ENCODE measurements at places on chromosomes 7 and 10.

DNA sequence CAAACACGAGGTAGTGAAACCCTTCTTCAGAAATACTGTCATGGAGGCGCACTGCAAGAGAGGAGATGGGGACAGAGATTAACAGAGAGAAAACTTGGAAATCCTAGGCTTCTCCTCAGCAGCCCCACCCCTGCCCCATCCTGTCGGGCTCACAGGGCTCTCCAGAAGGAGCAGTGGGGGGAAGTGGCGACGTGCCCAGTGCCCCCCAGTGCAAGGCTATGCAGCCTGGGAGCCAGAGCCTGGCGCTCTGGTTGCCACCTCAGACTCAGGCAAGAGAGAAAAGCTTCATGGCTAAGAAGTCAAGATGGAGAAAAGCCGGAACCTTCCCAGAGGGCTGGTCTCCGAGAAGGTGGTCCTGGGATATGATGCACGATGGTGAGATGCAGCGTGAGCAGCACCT is 21.2 kb downstream of the CAMK2G start:
- DNase-seq = no peak

DNA sequence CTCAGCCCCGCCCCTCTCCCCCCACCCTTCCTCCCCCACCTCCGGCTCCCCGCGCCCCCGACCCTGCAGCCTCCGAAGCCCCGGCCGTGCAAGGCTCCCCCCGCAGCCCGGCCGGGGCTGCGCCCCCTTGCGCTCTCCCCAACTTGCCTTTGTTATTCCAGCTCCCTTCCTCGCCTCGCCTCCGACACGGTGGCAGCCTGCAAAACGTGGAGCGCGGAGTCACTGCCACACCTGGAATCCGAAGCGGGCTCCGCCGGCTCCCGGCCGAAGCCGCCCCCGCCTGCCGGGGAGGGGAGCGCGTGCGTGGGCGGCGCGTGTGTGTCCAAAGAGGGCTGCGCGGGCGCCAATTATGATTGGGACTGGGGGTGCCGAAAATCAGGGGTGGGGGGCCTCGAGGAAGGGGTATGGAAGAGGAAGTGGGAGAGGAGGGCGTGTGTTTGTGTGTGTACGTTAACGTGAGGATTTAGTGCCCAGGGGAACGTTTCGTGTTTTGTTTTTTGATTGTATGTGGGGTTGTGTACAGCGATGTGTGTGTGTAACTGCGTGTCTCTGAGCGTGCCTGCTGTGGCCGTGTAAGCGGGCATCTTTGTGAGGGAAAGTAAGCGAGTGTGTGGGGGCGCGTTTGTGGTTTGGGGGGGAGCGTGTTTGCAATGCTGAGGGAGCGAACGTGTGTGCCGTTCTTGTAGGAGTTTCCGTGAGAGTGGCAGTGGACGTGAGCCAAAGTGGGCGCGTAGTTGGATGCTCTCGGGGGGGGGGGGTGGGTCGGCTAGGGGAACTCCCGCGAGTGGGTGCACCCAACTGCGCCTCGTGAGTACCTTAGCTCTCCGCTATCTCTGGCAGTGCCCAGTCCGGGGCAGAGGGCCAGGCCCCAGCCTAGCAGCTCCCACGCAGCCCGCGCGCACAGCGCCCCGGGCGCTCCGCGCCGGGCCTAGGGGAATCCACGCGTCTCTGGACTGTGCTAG is 1.2 kb upstream of the ZMIZ1 start:
- DNase-seq = peak; percentile 93

DNA sequence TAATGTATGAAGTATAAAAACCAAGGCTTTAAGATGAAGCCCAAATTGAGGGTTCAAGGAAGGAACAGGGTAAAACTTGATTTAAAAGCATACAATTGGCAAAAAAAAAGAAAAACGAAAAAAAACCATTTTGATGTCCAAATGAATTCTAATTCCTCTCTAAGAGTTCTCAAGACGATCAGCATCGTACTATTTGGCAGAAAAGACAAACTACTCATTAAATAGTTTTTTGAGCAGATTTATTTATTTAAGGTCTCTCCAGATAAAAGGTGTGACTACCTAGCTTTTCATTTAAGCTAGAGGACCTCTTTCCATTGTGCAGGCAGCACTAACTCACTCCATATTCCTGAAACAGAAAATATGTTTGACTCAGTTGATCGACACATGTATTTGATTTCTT is 245.0 kb downstream of the KIAA1217 start:
- no peak for DNase-seq

DNA sequence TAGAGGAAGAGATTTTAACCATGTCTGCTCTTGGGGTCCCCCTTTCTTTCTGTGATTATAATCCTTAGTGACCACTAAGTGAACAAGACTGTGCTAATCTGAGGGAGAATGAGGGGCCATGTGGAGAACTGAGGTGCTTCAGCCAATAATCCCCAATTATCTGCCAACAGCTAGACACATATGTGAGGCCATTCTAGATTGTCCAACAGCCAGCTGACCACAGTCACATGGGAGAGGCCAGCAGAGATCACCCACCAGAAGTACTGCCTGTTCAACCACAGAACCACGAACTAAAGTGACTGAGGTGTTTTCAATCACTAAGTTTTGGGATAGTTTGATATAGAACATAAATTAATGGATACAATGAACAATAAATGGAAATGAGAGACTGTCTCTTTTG is 74.3 kb downstream of the SEMA3E start:
- no peak for DNase-seq

GRCh38 chr7:72406820-72407403 is 5.2 kb downstream of the CALN1 start:
- DNase-seq = no peak

DNA sequence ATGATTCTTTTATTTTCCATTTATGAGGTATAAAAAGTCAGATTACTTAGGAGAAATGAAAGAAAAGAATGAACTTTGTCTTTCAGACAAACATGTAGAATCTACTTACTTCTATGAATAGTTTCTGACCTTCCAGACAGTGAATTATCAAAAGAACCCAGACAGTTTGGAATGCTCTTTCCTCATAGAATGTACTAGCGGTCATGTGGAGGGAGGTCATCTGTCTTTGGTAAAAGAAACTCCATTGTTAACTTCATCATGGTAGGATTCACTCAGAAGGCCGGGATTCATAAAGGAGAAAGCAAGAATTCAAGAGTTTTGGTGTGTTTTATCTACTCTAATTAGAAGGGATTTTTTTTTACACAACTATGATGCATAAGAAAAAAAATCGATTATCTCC is 144.8 kb upstream of the ZNF804B start:
- DNase-seq = no peak

GRCh38 chr7:31101544-31101943 is 49.4 kb downstream of the ADCYAP1R1 start:
- DNase-seq = no peak

DNA sequence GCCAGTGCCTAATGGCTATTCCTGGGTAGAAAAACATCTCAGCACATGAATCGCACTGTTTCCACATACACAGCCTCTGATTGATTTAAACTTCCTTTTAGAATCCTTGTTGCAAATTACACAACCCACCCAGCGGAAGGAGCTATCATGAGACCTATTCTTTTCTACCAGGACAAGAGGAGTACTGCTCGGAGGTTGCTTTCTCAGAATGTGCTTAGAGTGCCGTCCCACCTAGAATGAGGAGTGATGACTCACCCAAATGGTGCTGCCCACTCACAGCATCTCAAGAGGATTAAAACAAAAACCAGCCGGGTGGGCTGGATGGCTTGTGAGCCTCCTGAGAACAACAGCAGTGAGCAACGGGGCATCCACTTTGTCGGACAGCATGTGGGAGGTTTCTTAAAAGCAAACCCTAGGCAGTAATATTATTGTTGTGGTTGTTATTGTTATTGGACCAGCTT is 128.9 kb downstream of the DGKI start:
- peak; percentile 46 for DNase-seq

- no peak for DNase-seq
These were observed 90.3 kb upstream of the LYZL2 start for GRCh38 chr10:30719832-30720231.

DNA sequence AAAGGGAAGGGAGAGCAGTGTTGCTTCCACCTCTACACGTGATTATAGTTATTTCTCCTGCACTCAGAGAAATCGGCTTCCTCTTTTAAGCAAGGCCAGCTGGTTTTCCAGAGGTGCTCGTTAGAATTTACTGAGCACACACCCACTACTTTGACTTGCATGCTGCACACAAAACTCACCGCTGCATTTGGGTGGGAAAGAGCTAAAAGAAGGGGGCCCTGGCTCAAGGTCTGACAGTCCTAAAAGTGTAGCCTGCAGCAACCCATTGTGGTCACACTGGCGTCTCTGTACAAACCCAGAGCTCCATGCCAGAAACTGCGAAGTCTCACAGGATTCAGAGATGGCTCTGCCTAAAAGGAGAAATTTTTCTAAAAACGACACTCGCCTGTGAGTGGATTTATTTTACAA is 133.7 kb downstream of the SLC25A13 start:
- DNase-seq = peak; percentile 5

DNA sequence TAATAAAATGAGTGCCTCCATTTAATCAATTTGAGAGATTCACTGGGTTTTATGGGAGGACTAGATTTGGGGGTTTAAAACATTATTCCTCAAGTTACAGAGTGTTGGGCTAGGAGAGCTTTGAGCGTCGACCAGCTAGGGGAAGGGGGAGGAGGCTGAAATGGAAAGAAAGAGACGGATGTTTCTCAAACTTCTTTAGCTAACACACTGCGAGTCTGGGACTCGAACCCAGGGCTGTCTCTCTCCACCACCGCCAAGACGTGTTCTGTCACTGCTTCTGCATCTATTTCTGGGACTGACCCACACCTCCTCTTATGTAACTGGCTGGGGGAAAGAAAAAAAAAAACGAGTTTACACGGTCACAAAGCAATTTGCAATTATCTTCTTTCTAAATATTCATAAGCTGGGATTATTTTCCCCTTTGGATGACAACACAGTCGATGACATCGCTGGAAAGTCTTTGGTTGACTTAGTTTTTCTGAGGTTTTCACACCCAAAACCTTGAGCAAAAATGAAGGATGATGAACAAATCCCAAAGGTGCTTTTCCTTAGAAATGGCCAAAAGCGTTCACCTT is 27.2 kb downstream of the CHST15 start:
- DNase-seq = no peak

DNA sequence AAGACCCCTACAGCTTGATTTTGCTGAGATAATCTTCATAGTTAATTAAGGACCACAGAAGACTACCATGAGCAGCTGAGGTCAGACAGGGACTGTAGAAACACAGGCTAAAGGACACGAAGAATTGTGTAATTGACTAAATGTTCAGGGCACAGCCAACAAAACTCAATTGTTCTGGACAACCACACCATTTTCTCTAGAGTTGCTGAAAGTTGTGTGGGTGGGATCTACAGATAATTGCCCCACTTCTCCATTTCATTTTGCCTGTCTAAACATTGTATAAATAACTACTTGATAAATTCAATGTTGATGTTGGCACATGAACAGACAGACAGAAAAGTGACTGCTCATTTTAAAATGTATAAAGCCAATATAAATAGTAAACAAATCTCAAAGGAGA is 39.0 kb upstream of the SLC16A12 start:
- DNase-seq = no peak
